Activated CD8-positive, alpha-beta memory T cell treated with anti-CD3 and anti-CD28 coated beads for 48 hours (primary cell): ENCODE measurements at places on chromosomes 6 and 20.

- DNase-seq = no peak
Observed at GRCh38 chr6:22432060-22432459, 135.2 kb upstream of the PRL start.

- DNase-seq = no peak
Observed at GRCh38 chr6:53573299-53573698, 28.4 kb upstream of the GCLC start.

DNA sequence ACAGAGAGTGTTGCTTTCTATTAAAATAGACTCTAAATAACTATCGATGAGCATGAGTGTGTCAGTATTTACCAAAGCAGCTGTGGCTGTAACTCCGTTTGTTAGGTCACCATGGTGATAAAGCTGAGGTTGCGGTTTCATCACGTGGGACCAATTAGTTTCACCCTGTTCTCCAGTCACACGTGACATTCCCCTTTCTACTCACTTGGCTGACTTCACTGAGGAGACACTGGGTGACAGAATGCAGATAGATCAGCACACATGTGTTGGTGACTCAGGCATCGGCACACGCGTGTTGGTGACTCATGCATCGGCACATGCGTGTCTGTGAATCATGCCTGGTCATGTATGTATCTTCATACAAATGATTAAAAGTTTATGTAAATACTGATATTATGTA lies 285.4 kb downstream of the THBS2 start:
- no peak for DNase-seq

GRCh38 chr6:122653094-122653493 lies 42.9 kb downstream of the PKIB start:
- no peak for DNase-seq

GRCh38 chr6:38968702-38969149 lies 79.9 kb upstream of the GLP1R start:
- no peak for DNase-seq

- DNase-seq = no peak
Observed at GRCh38 chr6:150661216-150662007, 61.7 kb downstream of the PLEKHG1 start.

- DNase-seq = no peak
Observed at GRCh38 chr20:51206032-51206662, 183.2 kb upstream of the KCNG1 start.

DNA sequence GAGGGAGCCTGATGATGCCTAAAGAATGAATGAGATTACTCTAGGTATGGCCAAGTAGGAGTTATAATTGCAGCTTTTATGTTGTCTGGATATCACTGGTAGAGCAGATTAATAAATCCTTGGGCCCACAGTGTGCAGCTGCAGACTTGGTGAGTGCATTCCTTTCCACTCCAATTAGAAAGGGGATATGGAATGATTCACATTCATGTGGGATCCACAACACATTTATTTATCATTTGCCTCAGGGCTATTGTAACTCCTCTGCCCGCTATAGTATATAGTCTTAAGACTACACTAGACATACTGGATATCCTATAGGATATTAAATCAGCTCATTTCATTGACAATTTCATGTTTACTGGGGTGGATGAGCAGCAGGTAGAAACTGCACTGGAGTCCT lies 11.6 kb upstream of the HLA-G start:
- no peak for DNase-seq

- no peak for DNase-seq
Observed at GRCh38 chr6:44680202-44680720, 292.8 kb downstream of the CDC5L start.

GRCh38 chr6:11500008-11500407 lies 37.5 kb upstream of the TMEM170B start:
- DNase-seq = no peak

GRCh38 chr6:50214937-50215336 lies 165.2 kb upstream of the DEFB112 start:
- no peak for DNase-seq

GRCh38 chr6:107369493-107369892 lies 89.9 kb downstream of the PDSS2 start:
- no peak for DNase-seq

DNA sequence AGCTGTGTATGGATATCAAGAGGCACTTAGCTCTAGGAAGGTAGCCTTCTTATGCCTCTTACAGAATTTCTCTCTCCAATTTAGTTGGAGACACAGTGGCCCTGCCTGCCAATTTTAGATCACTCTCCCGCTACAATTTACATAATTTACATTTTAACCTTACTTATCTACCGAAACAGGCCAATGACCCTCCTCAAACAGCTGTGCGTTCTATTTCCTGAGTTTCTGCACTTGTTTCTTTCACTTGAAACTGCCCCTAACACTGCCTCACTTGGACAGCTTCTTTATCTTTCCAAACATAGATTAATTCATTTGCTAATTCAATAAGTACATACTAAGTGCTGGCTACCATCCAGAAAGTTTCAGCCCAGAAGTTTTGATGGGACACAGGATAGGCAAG lies 52.9 kb upstream of the HDDC2 start:
- DNase-seq = no peak

- DNase-seq = no peak
Observed at GRCh38 chr20:45934046-45934585, 367 bp upstream of the PCIF1 start.

DNA sequence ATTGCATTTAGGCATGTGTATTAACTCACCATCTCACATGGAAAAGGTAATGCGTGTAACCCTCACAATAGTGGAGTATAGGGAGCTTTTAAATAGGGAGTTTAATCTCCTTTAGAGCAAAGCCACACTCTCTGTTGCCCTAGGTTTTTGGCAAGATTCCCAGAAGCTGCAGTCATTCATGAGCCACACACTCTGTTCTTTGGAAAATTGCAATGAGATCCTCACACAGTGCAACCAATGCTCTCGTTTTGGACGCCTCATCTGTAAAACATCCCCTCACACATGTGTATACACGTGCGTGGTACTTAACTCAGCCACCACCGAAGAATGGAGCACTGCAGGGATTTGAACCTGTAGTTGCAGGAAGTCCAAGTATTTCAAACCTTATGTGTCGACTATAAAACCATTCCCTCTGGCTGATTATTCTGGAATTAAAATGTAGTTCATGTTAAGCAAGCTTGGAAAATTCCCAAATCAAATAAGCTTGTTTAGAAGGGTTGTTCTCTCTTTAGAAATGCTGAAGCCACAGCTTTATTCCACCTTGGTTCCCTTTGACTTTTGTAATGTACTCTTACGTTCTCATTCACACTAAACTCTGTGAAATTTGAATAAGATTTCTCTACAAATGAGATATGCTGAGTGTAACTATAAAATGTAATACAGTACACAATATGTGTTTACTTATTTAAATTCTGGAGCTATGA lies 489.8 kb upstream of the MANEA start:
- DNase-seq = no peak

DNA sequence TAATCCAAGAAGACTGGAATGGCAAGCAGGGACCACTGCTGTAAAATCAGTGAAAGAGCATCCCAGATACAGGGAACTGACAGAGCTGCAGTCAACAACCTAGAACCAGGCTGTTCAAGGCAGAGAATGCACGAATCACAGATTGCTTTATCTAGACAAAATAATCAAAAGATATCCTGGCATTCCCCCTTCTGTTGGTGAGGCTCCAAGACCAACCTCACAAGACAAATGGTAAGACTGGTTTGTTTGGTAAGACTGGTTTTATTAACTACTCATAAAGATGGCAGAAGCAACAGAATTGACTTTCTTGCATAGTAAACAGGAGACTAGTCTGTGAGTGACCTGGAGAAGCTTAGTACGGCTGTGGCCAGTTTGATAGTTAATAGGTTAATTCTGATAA lies 88.8 kb upstream of the AHI1 start:
- no peak for DNase-seq

DNA sequence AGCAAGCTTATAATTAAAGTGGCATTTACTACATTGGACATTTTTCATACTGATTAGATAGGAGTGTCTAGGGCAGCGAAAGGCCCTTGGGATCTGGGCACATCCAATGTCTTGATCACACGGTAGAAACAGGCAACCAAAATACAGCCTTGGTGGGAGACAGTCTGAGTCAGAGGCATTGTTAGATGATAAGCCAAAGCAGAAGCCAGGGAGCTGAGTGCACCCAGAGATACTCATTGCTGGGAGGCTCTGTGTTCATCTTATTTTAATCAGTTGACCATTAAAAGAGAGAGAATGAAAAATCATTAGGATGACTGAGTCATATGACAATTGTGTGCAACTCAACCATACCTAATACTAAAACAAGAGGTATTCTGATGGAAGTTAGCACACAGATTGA lies 109.5 kb downstream of the LCA5 start:
- DNase-seq = no peak

DNA sequence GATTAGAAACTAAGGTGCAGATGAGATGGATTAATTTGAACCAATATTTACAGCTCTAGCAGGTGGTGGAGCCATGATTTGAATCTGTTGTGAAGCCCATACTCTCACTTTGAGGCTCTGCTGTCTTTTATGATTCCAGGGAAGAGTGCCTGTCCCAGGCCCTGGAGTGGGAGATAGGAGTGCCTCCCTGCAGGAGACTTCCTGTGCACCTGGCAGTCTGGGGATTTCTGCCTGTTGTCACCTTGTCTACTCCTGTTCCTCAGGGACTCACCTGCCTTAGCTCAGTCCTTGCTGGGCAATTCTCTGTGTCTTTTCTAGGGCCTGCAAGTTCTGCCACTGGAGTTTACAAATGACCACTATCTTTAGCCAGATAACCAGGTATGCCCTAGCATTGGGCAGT lies 46.3 kb downstream of the SCAND1 start:
- no peak for DNase-seq

- no peak for DNase-seq
Observed at GRCh38 chr20:37928996-37929682, 26.2 kb downstream of the VSTM2L start.

- DNase-seq = no peak
Observed at GRCh38 chr6:45376310-45377042, 1.3 kb downstream of the SUPT3H start.

GRCh38 chr6:109458774-109459531 lies 3.4 kb upstream of the MICAL1 start:
- no peak for DNase-seq

GRCh38 chr6:31897612-31898382 lies at the start of gene EHMT2:
EHMT2 (minus strand) TSS chr6:31897698; CDS start chr6:31897677, 21 bp downstream.
- DNase-seq = peak; percentile 79

DNA sequence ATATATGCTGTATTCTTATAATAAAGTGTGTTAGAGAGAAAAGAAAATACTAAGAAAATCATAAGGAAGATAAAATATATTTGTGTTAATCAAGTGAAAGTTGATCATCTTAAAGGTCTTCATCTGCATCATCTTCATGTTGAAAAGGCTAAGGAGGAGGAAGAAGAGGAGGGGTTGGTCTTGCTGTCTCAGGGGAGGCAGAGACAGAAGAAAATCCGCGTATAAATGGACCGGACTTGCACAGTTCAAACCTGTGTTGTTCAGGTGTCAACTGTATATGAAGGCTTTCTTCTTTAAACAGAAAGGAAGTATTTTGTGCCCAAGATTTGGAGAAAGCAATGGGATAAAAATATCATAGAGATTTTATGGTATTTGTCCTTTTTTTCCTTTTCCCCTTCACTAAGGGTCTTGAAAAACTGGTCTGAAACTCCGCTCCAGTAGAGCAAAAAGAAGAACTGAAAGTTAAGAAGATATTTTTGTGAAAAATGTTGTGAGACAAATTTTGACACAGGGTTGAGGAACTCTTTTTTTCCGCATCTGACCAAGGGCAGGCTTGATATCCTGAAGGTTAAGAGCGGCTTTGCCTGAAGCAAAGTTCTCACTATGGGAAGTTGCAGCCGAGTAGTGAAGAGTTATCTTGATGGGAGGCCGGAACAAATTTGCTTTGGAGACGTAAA lies 350.7 kb downstream of the LAMA2 start:
- DNase-seq = no peak

GRCh38 chr6:13427316-13427715 lies 60.1 kb downstream of the GFOD1 start:
- DNase-seq = no peak

DNA sequence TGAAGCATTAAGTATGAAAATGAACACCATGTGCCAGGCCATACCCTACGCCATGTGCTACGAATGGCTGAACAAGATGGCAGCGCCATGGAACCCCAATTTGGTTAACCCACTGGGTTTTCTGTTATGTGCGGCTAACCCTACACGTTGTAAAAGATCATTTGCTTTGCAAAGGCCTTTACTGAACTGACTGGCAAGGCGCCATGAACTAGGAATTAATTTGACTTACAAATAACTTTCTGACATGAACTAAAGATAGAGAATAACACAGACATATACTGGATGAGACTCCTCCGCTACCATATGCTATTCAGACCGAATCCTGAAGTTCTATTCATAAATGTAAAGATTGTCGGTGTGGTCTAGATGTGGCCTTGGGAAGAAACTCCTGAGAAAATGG lies 3.9 kb downstream of the CNKSR3 start:
- no peak for DNase-seq

DNA sequence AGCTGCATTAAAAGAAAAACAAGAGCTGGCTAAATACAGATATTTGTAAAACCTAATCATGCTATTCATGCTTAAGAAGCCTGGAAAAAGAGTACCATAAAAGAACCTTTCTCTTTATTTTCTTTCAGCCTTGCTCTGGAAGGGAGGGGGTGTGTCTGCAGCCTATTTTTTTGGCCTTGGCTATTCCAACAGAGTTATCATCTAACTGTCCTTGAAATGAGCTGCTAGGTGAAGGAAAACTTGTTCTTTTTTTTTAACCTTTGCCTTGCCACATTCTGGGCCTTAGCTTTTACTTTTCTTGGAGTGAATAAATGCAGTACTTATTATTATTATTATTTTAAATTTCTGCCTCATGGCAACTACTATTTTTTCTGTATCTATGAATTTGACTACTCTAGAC lies 224.9 kb upstream of the SYNCRIP start:
- DNase-seq = no peak

- no peak for DNase-seq
Observed at GRCh38 chr6:153125032-153125431, 6.0 kb downstream of the RGS17 start.

DNA sequence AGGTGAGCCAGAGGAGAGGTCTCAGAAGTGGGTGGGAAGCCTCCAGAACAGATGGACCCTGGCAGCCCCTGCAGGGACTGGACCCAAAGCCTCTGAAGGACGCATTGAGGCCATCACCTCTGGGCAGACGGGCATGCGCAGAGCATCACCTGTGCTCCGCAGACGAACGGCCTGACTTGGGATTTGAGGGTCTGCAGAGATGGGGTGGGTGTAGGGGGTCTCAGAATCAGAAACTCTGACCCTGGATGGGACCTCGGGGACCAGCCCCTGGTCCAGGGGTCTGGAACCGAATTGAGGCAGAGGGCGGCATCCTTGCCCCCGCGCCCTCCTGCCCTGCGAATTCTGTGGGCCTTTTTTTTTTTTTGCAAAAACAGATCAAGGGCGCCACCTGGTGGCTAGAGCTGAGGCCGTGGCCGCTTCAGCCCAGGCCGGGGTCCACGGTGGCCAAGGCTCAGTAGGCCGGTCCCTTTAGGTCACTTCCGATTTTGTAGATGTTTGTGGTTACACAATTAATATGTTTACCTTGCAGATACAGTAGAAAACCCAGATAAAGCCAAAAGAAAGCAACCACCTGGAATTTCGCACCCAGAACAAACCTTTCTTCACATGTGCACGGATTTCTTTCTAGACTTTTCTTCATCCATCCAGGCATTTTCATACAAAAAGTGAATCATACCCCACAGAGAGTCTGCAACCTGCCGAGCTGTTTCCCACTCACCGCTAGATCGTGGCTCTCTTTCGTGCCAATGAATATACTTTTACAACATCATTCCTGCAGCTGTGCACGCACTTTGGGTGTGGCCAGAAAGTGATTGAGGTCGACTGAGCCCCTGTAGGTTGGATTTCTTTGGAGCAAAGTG lies 25.9 kb downstream of the ZBP1 start:
- no peak for DNase-seq
